ENCODE measurements at places on chromosomes 5 and 9.

GRCh38 chr9:37215381-37215780 is 95.0 kb downstream of the ZCCHC7 start:
- no peak for DNase-seq

DNA sequence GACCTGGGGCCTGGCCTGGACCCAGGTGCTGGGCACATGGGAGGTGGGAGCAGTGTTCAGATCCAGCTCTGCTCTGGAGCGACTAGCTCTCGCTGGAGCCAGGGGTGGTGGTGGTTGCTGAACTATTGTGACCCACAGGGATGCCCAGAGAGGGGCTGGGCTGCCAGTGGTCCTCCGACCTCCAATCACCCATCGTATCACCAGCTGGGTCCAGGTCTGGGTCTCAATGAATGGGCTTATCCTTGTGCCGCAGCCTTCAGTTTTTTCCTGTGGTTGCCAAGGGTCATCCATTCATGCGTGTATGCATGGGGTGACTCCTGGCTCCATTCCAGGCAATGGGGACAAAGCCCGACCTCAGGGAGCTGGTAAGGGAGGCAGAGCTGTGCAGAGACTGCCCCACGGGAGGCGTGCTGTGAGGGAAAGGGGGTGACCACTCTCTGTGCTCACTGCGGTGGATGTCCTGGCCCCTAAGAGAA is 68.6 kb upstream of the RNF130 start:
- DNase-seq: no peak

DNA sequence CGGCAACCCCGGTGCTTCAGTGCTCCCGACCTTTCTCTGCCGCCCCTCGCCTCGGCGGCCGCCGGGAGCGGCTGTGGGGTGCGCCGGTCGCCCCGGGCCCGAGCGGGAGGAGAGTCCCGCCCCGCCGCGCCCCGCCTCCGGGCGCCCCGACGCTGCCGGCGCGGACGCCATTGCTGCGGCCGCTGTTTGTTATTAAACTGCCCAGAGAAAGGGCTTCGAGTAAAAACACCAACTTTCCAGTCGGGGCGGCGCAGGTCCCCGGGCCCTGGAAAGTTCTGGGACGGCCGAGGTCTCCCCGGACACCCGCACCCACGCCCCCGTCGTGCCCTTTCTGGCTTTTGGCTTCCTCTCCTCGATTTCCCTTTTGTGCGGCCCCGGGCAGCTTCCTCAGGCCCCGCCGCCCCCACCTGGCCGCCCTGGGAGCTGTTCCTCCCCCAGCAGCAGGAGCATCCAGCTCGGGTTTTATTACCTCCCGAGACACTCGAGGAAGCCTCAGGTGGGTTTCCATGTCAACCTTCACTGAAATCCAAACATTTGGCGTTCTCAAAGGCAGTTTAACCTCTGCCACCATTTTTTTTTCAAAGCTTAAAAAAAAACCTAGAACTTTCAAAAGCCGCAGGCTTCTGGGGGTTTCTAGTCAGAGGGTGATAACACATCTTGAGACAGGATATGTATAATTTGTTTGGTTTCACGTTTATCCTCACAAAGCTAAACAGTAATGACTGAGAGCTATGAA is 334.4 kb downstream of the CWC27 start:
- DNase-seq: no peak

GRCh38 chr9:68878450-68878849 is 135.5 kb downstream of the PRKACG start:
- no peak for DNase-seq

DNA sequence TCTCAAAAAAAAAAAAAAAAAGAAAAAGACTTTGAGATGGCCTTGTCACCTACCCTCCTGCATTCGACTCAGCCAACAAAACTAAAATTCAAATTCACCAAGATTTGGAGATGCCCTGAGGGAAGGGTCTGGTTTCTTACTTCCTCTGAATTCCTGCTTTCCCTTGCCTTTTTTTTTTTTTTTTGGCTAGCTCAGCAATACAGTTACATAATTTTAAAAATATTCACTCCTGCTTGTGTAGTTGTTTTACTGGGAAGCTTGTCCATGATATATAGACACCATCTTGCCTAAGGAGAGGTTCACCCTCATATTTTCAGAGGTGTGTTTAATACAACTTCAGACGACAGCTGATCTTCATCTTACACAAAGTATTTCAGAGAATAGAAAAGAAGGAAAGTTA is 21.3 kb upstream of the SERINC5 start:
- DNase-seq: no peak

Measured in 8988T (cell line).